ENCODE measurements at places on chromosomes 5 and 9. TPM values are rescaled to one million over a fixed set of nuclear protein-coding genes. Genes with fewer than 3 reads are reported as not detected.

Gene CENPK
- 5.6 TPM for total RNA-seq

DNA sequence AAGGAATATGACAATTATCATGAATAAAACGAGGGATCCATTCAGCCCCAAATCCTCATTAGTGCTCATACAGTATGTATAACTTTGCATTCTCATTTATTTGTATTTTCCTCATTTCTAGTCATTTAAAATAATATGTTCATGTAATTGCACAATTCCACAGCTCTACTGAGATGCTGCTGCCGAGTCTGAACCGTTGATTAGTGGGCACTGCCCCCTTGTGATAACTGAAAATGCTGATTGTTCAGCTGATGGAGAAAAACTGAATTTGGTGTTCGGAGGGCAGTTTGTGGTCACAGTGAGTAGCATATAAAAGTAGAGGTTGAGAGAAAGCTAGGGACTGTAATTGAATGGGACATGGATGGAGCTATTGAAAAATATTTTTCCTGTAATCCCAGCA, 12.2 kb upstream of the GPR151 start:
- DNase-seq: no peak

DNA sequence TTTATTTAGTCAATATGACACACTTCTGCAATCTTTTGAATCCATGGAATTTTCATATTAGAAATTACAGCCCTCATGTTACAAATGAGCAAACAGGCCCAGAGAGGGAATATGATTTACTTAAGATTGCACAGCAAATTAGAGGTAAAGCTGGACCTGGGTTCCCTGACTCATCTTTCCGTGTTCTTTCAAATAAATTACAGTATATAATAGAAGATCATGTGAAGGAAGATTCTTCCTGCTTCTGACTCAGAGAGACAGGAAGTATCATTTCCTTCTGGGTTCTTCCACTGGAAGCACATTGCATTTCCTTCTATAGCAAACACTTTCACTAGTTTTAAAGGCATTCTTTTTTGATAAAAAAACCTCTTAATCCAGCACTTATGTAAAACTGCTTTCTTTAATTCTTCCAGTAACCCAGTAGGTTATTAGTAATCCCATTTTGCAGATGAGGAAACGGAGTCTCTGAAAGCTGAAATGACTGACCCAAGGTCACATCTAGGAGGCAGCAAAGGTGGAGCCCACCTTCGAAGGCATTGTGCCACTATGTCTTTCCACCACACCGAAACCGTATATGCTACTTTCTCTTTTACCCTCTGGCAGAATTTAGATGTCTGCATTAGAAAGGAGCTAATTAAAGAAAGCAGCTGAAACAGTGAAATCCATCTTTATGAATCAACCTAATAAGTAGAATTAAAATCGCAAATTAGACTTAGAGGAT, 566.7 kb upstream of the KLF4 start:
- DNase-seq: peak; percentile 78

Gene FXN
- 6.1 TPM for total RNA-seq

Gene KIAA1191
- total RNA-seq: 124 TPM

DNA sequence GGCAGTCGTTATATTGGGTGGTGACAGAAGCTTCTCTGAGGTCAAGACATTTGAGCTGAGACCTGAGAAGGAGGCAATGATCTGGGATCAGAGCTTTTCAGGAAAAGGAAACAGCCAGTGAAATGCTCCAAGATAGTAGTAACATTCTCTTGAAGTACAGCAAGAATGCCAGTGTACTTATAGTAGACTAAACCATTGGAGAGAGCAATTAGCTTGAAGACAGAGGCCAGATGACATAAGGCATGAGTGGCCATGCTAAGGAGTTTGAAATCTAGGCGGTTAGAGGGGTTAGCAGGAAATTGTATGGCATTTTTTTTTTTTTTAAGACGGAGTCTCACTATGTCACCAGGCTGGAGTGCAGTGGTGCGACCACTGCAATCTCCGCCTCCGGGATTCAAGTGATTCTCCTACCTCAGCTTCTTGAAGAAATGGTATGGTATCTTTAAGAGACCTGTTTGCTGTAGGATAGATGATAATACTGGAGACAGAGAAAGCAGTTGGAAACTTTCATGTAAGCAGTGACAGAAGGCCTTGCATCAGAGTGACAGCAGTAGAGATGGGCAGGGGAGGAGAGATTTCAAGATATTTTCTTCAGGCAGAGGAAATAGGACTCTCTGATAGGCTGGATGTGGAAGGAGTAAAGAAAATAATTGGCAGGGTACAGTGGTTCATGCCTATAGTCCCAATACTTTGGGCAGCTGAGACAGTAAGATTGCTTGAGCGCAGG, 482.2 kb upstream of the PAPPA start:
- no peak for DNase-seq

Gene PDGFRB
- total RNA-seq: 108 TPM

- no peak for DNase-seq
Observed at GRCh38 chr9:123424131-123424530, 68.1 kb downstream of the CRB2 start.

DNA sequence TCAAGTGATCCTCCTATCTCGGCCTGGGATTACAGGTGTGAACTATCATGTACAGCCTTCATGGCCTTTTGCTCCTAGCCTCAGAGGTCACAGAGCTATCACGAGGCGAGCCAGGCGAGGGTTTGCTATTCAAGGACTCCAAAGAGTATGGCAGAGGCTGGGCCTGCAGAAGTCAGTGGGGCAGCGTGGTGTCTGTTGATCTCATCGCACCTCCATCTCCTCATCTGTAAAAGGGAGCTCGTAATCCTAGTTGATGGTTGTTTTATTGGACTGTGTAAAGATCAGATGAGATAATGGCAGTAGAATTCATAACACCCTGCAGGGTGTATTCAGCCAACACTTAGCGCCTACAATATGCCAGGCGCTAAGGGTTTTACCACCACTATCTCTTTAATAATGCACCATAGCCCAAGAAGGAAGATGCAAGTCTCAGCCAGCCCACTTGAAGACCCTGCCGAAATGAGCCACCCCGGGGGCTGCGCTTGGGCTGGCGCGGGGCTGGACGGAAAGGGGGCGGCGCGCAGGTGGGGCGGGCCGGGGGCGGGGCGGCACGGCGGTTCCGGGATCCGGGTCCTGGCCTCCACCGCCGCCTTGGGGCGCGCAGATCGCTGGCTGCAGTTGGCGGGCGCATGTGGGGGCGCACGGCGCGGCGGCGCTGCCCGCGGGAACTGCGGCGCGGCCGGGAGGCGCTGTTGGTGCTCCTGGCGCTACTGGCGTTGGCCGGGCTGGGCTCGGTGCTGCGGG, at the start of gene GALNT12:
GALNT12 (plus strand) TSS at position 601 of the 744 bp plus-strand sequence; CDS start at position 630, 29 bp downstream.
- no peak for DNase-seq

GRCh38 chr9:2257248-2257929, 242.2 kb downstream of the SMARCA2 start:
- no peak for DNase-seq

DNA sequence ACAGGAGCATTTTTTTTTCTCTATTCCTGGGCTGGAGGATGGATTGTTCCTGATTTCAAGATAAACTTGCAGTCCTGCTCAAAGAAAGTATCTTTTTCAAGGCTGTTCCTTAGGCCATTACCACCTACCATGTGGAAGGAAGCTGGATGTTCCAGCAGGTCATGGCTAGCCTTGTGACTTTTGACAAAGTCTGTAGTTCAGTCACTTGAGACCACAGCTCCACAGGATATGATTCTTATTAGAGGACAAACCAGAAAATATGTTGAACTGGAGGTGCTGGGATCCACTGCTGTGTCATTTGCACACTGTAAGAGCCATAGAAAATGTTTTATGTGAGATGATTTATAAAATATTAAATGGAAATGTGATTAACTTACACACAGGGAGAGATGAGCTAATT, 184.2 kb upstream of the ACO1 start:
- no peak for DNase-seq

Gene SURF4
- total RNA-seq: 532 TPM

DNA sequence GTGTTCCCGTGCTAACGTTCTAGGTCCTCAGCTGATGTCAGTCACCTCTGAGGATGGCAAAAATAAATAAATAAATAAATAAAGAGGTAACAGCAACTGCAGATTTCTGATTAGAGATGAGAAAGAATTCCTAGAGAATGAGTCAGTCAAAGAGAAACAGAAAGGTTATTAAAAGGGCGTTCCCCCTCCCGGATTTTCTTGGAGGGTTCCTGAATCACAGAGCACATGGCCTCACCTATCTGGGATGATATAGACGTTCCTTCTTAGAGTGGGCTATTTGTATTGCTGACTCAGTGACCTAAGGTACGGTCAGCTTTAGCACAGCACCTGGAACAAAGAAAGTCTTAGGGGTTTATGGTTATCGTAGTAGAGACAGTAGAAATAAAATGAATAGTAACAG, 30.6 kb downstream of the HTR4 start:
- DNase-seq: no peak

Gene TSLP
- 0.28 TPM for total RNA-seq

GRCh38 chr5:10418654-10419345, 22.9 kb upstream of the ROPN1L start:
- DNase-seq: no peak

DNA sequence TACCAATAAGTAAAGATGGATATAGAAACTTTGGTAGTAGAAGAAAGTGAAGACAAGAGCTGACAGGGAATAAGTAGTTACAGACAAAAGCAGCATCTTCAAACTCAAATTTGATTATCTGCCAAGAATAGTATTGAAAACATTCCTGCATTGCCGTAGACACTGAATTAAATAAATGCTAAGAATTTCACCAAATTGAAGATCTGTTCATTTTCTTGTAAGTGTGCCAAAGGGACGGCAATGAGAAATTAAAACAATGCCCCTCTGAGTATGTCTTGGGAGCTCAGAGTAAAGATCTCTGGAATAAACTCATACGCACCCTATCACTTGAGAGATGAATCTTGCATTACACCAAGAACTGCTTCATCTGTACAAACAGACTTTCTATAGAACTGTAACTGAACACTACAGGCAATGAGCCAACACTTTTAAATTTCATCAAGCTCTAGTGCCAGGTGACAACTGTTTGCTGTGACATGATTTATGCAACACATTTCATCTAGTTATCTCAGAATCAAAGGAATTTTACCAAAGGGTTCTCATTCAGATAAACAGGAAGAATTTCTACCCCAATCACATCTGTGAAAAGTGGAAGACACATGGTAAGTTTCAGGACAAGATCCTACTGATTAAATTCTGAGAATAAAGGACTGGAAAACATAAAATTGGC, 66.9 kb downstream of the RFX3 start:
- no peak for DNase-seq

DNA sequence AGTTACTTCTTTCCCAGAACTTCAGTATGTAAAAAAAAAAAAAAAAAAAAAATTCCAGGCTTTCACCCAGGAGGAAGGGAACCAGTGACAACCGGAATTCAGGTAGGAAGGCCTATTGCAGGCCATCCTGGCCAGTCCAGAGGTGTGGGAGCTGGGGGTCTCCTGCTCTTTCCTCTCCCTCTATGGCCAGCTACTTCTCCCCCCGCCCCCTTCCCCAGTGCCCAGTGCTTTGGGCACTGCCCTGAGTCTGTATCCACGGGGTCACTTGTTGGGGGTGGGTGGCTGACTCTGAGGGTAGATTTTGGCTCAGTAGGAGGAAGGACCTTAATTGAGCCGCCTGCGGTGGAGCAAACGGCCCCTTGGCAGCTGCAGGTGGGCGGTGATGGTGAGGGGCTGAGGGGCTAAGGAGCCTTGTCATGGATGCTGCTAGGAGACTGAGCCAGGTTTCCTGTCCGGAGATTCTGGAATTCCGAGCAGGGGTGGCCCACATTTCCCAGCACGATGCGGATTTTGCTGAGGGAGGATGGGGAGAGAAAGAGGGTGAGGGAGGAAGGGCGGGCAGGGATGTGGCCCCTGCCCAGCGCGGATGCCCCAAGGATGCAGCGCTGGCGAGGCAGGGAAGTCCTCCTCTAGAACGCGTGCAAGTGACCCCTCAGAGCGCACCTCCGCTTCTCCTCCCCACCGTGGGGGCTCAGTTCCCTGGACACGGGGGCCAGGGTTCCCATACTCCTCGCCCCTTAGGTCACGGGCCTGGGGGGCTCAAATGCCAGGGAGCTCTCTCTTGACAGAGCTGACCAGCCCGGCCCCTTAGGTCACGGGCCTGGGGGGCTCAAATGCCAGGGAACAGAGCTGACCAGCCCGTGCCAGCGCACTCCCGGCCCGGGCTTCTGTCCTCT, 1.2 kb upstream of the PHF2 start:
- no peak for DNase-seq

DNA sequence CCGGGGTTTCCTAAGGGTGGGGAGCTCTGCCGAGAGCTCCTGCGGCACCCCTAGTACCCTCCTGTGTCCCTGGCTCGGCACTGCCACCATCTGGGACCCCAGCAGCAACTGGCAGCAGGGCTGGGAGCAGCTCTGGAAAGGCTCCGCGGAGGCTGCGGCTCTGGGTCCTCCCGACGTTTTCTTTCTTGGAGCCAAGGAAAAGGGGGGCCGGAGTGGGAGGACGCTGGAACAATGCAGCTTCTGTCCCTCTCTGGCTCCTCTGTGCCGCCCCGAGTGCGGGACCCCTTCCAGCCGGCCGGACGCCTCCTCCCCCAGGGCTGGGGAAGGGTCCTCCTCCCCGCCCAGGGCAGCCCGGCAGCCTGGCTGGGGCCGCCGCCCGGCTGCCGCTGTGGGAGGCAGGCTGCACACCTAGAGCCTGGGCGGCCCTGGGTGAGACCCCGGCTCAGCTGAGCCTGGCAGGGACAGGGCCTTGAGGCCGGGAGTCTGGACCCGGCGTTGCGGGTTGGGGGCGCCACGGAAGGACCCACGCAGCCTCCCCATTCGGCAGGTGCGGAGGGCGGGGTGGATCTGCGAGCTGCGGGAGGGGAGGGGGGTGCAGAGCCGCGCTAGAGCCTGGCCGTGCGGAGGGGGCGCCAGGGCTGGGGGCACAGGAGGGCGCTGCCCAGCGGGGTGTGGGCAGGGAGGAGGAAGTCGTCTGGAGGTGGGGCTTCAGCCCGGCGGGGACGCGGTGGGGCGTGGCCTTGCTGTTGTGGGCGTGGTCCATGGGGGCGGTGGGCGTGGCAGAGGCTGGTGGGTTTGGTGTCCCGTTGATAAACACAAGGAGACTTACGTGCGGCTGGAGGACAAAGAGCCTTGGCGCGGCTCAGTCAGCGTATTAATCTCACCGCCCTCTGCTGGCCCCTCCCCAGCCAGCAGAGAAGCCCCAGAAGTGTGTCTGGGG, 15.1 kb downstream of the GPSM1 start:
- DNase-seq: peak; percentile 83

DNA sequence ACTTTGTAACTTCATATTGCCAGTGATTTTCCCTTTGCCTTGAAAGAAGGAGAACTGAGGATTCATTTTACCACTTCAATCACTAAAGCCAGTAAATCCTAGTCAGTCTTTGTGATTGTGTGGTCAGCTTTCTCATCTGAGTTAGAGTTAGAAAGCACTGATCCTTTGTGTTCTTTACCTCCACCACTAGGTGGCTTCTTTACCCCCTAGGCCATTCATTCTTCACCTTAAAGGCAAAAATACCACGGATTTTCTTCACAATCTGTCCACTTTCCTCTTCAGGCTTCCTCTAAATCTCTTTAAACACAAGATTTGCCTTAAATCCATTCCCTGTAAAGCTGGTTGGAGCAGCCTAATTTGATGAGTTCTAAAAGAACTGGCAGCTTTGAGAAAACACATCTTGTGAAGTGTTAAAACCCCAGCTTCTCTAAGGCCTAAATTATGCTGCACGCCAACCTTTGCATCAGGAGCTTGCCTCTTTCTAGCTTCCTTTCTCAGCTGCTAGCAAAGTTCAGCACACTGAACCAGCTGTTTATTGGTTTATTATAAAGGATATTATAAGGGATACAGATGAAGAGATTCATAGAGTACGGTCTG, 20.4 kb downstream of the BDP1 start:
- peak; percentile 29 for DNase-seq

GRCh38 chr5:143390258-143390657, 13.2 kb downstream of the NR3C1 start:
- no peak for DNase-seq

Gene PCDHGB3
- total RNA-seq: 5.9 TPM

Gene WHRN
- total RNA-seq: 0.28 TPM

- no peak for DNase-seq
Observed at GRCh38 chr9:129370770-129371169, 192.7 kb upstream of the IER5L start.
